ENCODE measurements at places on chromosomes 4 and X.

DNA sequence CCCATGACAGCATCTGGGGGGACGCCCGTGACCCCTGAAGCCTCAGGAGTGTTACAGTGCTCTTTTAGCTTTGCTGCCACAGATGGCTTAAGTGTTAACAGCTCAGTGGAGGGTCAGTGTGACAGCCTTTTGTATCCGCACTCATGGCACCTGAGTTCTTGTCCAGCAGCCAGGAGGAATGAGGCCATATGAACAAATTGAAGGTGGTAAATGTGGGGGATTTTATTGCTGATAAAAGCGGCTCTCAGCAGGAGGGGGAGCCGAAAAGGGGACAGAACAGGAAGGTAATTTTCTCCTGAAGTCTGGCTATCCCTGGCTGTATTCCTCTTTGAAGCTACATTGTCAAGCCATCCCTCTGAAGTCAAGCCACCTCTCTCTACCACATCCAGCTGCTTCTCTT is 441.0 kb downstream of the RAPGEF2 start:
- DNase-seq = no peak

- no peak for DNase-seq
These were observed 145.7 kb upstream of the ADAMTS3 start for GRCh38 chr4:72714482-72715279.

- DNase-seq = no peak
These were observed 6.8 kb upstream of the ANAPC4 start for GRCh38 chr4:25370242-25370641.

GRCh38 chr4:81062001-81062400 is 31.5 kb downstream of the BMP3 start:
- DNase-seq = no peak

DNA sequence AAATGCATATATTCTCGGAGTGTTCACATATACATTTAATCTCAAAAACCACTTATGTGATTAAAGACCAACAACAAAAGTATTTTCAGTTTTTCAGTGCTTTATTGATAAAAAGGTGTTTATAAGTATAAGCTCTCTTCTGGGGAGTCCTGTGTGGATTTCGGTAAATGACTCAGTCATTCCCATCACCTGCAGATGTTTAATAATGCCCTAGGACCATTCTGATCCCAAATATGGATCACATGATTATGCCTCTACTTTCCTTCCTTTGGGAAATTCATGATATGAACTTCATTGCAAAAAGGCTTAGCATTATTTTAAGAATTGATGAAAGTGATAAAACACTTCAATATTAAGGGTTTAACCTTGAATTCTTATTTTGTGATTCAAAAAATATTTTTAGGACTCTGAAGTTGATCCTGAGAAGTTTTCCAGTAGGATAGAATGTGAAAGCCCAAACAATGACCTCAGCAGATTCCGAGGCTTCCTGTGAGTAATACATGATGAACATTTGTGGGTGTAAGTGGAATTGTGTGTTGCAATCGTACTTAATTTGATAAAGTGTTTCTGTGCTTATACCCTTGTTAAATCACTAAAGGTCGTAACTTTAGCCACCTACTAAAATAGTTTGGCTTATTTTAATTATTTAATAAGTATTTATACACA is 40.2 kb downstream of the ATP10D start:
- DNase-seq = peak; percentile 56

- DNase-seq = no peak
These were observed 306.0 kb upstream of the TBX22 start for GRCh38 chrX:79708581-79708980.

- no peak for DNase-seq
These were observed 799.6 kb upstream of the DIAPH2 start for GRCh38 chrX:95885074-95885473.

DNA sequence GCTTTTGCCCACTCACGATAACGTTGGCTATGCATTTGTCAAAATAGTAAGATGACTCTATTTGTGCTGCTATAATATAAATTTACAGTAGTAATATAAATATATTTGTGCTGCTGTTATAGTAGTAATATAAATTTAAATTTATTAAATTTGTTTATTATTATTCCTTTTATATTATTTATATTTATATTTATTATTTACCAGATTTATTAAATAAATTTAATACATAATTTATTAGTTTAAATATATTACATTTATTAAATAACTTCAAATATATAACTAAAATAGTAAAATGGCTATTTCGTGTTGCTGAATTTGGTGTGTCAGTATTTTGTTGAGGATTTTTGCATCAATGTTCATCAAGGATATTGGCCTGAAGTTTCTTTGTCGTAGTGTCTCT is 246.5 kb upstream of the FGF16 start:
- DNase-seq = no peak

- no peak for DNase-seq
These were observed 49.5 kb downstream of the CLCN4 start for GRCh38 chrX:10206317-10206716.

DNA sequence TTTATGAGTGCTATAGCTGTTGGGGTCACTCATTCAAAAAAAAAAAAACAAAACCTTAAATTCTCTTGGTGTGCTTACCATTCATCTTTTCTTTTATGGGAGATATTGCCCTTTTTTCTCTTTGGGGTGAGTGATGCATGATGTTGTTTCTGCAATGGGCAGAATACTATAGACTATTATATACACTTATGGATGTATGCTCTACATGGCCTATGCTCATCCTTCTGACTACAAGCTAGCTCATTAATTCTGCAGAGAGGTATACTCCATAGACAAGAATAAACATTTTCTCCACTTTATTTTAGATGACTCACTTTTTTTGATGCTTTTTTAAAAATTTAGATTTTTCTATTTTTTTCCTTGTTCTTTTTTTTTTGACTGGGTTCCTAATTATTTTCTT is 160.3 kb upstream of the ANK2 start:
- DNase-seq = no peak

DNA sequence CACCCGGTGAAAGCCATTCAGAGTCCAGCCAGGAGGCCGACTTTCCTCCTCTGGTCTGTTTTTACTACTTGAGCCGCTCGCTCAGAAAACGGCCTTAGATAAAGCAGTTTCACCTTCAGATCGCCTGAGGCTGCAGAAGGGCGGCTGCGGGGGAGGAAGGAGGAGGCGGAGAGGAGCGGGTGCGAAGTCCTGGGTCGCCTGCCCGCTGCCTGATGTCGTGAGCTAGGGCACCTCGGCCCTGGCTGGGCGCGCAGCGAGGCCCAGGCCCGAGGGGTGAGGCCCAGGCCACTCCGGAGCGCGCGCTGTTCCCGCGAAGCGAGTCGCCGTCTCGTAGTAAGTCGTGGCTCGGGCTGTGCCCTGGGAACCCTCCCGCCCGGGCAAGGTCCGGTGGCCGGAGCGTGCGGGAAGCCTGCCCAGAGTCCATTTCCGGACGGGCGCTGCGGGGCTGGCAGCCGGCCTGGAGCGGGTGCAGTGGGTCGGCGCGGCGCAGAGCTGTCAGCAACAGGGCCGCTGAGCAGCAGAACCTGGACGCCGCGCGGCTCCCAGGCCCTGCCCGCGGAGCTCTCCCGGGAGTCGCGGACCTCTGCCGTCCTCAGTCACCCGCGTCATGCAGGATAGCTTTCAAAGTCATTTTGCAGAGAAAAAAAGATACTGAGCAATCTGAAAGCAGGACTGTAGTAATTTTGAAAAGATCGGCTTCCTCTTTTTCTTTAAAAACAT is 18.6 kb downstream of the TRIM2 start:
- DNase-seq = peak; percentile 66

DNA sequence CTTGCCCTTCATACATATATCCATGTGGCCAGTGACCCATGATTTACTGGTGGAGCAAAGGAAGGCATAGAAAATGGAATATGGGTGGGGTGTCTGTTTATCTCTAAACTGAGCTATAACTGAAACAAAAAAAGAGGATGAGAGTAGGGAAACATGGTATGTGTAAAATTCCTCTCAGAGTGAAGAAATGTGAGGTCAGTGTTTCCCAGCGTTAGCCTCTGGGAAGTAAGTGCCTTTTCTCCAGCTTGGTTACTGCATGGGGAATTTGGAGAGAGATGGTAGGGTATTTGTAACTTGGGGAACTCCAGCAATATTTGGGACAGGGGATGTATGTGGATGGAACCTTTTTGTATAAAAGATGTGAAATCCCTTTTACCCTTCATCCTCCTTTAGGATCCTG is 89.4 kb downstream of the AFF1 start:
- peak; percentile 83 for DNase-seq

- peak; percentile 75 for DNase-seq
These were observed 48.0 kb downstream of the SLC25A5 start for GRCh38 chrX:119516157-119516702.

DNA sequence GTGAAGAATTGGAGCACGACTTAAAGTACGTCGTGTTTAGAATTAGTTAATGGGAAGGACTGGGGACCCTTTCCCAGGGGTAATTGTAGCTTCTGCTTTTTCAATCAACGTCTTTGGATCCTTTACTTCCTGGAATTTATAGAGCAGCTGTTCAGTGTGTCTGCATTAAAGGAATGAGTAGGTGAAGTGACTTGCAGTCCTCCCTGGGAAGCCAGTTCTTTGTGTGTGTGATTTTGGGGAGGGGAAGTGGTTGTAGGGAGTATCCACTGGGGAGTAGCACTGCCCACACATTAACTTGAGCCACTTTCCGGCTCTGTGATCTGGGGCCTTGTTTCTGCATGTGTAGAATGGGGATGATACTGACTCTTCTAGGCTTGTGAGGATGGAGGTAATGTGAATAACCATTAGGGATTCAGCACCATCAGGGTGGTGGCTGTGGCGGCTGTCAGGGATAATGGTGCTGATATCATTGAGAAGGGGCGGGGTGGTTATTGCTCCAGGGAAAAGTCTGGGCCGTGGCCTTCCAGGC is 54.7 kb downstream of the TMEM131L start:
- peak; percentile 65 for DNase-seq

DNA sequence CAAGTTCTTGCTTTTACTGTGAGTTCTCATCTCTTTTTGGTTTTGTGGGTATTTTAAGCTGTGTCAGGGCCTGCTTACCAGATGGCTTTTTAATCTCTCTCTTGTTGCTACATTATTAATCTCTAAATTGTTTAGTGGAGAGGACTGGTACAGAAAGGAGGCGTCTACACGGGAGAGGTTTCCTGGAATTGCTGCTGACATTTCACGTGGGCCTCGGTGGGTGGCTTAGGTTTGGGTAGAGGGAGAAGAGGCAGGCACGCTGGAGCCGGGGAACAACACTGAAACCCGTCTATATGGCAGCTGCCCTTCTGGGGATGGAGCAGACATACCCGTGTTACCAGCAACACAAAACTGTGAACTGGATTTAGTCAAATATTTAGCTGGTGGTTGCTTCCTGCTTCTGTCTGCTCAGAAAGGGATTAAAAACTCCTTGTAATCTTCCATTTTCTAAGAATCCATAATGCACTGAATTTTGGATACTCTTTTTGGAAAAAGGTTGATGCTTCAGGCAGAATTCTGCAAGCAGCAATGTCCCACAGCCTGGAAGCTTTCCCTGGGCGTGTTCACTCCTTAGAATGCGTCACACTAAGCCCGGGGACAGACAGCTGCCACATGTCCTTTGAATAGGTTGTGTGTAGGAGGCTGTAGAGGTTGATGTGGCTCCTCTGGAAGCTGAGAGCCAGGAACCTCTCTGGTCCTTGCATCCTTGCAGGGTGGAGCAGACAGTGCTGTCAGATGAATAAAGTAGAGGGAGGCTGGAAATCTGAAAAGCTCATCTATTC is 199.8 kb upstream of the GATB start:
- DNase-seq = no peak

GRCh38 chrX:23737413-23737812 is 5.7 kb downstream of the ACOT9 start:
- peak; percentile 54 for DNase-seq

GRCh38 chrX:132271311-132271778 is 52.1 kb upstream of the RAP2C start:
- no peak for DNase-seq

DNA sequence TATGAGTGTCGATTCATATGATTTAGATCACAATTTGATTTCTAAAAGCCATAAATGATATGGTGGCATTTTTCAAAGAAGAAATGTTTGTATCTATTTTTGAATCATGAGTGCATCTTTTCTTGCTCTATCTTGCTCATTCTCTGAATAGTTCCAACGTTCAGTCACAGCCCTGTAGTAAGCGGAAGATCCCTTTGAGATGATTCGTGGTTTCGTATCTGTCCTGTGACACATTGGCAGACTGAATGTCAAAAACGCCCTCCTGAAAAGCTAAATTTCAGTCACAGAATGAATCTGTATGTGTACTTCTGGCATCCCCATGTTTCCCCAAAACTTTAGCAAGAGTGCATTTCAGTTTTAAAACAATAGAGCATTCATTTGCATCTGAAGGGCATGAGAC is 1066.9 kb upstream of the TENM3 start:
- no peak for DNase-seq

DNA sequence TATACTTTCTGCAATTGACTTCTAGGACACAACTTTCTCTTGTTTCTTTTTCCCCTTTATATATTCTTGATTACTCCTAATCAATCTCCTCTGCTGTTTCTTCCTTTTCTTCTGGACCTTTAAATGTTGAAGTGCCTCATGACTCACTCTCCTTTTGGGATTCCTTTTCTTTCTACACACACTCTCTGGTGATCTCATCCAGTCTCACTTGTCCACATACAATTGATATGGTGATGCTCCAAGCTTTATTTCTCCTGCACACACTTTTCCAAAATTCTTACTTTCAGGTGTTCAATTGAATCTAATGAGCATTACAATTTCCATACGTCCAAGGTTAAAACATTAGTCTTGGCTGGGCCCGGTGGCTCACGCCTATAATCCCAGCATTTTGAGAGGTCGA is 794.8 kb upstream of the EPHA5 start:
- DNase-seq = no peak

DNA sequence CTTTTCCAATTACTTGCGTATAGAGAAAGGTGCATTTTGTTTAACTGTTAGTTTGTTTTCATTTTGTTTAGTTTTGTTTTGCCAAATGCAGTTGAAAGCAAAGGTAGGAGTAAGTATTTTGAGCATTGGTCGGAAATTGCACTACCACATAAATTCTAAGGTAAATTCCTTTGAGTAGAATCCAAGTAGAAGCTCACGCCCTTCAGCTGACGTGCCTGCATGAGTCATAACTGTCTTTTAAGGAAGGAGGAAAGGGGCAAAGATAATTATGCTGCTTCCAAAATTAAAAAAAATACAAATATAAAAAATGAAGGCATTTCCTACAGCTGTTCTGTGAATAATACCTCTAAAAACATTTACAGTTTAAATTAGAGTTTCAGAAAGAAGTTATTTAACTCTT is 110.2 kb upstream of the MYOZ2 start:
- peak; percentile 81 for DNase-seq

- DNase-seq = no peak
These were observed 19.9 kb downstream of the DCHS2 start for GRCh38 chr4:154471526-154472331.

DNA sequence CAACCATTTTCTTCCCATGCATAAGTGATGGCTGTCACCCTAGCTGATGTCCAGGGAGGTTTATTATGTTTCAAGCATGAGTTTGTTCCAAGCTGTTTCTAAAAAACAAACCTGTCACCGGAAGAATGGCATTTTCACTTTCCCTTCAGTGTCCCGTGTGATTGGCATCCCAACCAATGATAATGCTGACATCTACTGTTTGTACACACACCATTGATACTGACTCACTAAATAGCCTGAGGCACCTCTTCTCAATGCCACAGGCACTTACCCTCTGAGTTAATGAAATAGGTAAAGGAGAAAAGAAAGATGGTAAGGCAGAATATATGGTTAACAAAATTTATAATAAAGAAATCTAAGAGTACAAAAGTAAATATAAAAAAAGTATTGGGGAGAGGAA is 23.1 kb upstream of the VCX2 start:
- no peak for DNase-seq
